ENCODE measurements at places on chromosomes 7 and 10. TPM values are rescaled to one million over a fixed set of nuclear protein-coding genes. Genes with fewer than 3 reads are reported as not detected.

SBDS gene
- total RNA-seq: 52.4 TPM

SPDYE18 gene
- 1.4 TPM for total RNA-seq

JCAD gene
- 8.4 TPM for total RNA-seq

DNA sequence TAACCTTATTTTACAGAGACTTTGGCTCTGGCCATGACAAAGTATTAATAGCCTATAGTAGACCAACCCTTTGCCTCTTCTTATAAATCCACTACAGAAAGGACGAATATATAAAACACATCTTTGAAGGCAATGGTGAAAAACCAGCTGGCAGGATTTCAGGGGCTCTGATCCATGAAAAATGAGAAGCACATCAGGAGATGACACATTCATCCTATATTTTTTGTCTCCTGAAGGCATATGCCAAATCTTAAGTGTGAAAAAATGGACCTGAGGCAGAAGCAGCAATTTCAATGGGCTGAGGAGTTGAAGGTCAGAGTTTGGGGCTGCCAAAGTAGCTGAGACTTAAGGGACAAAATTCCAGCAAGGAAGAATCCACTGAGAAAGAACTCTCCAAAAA, 14.4 kb downstream of the RNF216 start:
- no peak for DNase-seq

DNA sequence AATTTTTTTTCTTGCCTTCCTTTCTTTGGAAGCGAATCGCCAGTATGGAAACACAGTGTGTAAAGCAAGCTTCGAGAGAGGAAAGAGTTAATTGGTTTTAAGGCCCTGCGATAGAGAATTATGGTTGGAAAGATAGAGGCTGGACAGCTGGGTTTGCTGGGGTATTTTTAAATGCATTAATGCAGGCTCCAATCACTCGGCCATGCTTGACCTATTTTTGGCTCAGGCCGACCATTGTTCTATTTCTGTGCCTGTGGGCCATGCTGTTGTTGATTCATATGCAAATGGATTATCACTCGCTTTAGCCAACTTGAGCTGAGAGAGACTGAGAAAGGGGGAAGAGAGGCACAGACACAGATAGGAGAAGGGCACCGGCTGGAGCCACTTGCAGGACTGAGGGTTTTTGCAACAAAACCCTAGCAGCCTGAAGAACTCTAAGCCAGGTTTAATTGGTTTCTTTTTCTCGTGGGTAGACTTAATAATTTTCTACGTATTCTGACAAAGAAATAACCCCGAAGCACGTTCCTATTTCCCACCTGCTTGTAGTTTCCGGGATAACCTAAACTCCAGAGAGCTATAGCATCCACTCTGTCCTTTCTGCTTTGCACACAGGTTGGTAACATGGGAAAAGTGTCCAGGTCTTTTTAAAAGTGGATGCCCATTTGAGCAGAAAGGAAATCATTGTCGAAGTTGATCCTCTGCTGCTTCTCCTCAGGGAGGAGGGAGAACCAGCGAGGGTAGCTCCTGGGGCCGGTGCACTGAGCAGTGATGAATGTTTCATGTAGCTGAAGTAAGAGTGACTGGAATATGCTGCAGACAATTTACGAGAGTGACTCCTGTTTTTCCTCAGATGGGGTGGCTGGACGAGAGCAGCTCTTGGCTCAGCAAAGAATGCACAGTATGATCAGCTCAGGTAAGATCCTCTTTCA, at the start of gene HDAC9:
HDAC9 (plus strand) TSS at position 338 of the 929 bp plus-strand sequence; CDS start at position 892, 554 bp downstream.
- DNase-seq: peak; percentile 73

- DNase-seq: no peak
These were observed 116.5 kb downstream of the ATXN7L1 start for GRCh38 chr7:105759670-105760550.

DNA sequence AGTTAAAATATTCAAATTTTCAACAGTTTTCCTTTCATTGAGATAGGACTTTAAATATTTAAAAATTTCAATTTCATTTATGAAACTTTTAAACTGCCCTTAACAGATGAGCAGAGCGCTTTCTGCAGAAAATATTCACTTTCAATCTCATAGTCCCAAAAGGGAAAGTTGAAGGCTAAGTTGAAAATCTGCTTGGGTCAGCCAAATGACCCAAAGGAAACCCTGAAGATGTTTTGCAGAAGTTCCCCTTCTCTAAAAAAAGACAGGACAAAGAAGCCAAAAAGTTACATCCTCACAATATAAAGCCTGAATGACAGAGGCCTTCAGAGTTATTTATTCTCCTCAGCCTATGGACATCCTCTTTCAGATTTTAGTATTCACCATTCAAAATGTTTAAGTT, 17.6 kb upstream of the SCIN start:
- DNase-seq: no peak

DNA sequence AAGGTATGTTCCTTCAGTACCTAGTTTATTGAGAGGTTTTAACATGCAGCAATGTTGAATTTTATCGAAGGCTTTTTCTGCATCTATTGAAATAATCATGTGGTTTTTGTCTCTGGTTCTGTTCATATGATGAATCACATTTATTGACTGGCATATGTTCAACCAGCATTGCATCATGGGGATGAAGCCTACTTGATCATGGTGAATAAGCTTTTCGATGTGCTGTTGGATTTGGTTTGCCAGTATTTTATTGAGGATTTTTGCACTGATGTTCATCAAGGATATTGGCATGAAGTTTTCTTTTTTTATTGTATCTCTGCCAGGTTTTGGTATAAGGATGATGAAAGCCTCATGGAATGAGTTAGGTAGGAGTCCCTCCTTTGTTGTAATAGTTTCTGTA, 204.0 kb upstream of the GNAI1 start:
- no peak for DNase-seq
